Myometrial cell (primary cell): ENCODE measurements at places on chromosomes 6 and 20. TPM values are rescaled to one million over a fixed set of nuclear protein-coding genes. Genes with fewer than 3 reads are reported as not detected.

RBPJL gene
- not detected in 2 replicates for total RNA-seq

CAP2 gene
- total RNA-seq: 4.0 and 6.7 TPM in 2 replicates

COL11A2 gene
- total RNA-seq: under 0.01 TPM in 1 of 2 replicates, not detected in the other

FUCA2 gene
- total RNA-seq: 116 and 134 TPM in 2 replicates

GRIK2 gene
- not detected in 2 replicates for total RNA-seq

PRSS16 gene
- total RNA-seq: 2.3 and 2.8 TPM in 2 replicates

PDE7B gene
- 3.7 and 4.0 TPM in 2 replicates for total RNA-seq

PTK6 gene
- not detected in 2 replicates for total RNA-seq

BPIFB1 gene
- total RNA-seq: not detected in 2 replicates

FOXS1 gene
- total RNA-seq: not detected in 2 replicates

KHDC1 gene
- total RNA-seq: 3.2 and 6.1 TPM in 2 replicates

FGD2 gene
- total RNA-seq: not detected in 2 replicates

CD109 gene
- 31.4 and 33.5 TPM in 2 replicates for total RNA-seq

MAP3K5 gene
- 40.9 and 50.5 TPM in 2 replicates for total RNA-seq

LY86 gene
- not detected in 2 replicates for total RNA-seq

TMEM244 gene
- total RNA-seq: not detected in 2 replicates

EYA2 gene
- 1.4 TPM in 2 replicates for total RNA-seq

NHSL1 gene
- 0.29 and 0.89 TPM in 2 replicates for total RNA-seq

DEFB132 gene
- not detected in 2 replicates for total RNA-seq

MLN gene
- total RNA-seq: not detected in 2 replicates

ZNF334 gene
- 0.58 and 1.4 TPM in 2 replicates for total RNA-seq

SOX18 gene
- 0.29 TPM in 1 of 2 replicates, not detected in the other for total RNA-seq
